NCI-H2171 (cell line): ENCODE measurements at places on chromosomes 11 and 22.

GRCh38 chr11:31340903-31341572, 28.5 kb downstream of the DCDC1 start:
- DNase-seq = no peak

- DNase-seq = no peak
Observed at GRCh38 chr11:535210-535518, 212 bp downstream of the HRAS start.

- DNase-seq = peak; percentile 34
Observed at GRCh38 chr11:124882339-124883071, 15.2 kb downstream of the ROBO4 start.

- DNase-seq = peak; percentile 22
Observed at GRCh38 chr11:99693941-99694492, 673.3 kb downstream of the CNTN5 start.

DNA sequence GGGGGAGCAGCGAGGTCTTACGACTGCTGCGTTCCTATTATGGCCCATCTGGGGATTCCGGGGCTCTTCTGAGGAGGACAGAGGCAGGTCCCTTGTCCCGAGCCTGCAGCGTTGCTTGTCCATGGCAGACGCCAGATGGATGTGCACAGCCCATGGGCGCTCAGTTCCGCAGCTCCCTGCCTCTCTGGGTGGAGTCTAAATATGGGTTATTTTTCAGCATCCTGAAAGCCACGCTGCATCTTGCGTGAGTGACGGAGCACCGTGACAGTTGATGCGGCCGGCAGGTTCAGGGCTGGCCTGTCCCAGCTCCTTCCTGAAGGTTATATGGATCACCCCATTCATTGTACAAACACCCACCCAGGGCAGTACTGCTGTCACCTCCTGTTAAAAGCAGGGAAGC, 1169.4 kb downstream of the BRD1 start:
- DNase-seq = no peak
